ENCODE measurements at places on chromosomes 7 and 10.

GRCh38 chr10:75071756-75072155 lies 39.7 kb upstream of the SAMD8 start:
- no peak for DNase-seq

- no peak for DNase-seq
These were observed 89.8 kb upstream of the LRRC4 start for GRCh38 chr7:128120976-128121490.

DNA sequence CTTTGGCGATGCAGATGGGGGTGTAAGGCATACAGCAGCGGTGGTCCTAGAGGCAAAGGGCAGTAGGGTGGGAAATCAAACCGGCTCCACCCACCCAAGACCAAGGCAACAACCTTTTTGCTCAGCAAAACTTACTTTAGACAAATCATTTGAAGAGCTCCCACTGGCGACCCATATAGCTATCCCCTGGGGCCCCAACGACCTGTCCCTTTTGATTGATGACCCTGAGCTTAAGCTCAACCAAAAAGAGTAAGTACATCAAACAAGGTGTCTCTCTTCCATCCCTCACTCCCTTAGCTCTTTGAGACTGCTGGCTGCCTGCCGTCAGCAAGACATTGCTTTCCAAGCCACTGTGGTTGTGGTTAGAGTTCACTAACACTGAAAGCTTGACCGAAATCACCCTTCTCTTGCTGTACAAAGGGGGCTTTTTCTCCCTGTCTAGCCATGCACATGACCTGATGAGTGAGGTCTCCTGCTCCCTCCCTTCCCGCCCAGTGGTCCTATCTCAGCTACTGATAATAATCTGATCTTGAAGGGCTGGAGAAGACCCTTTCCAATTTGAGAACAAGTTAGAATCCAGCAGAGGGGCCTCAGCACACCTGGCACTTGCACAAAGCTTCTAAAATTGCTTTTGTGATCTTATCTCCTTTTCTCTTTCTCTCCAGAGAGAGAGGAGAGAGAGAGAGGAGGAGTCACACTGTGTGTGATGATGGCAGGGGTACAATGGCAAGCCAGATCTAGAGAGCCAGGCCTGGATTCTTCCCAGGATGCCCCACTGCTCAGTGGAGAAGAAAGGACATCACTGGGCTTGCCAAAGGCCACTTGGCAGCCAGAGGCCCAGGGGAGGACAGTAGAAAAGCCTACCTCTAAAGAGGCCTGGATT lies 42.2 kb downstream of the XPNPEP1 start:
- DNase-seq: no peak

DNA sequence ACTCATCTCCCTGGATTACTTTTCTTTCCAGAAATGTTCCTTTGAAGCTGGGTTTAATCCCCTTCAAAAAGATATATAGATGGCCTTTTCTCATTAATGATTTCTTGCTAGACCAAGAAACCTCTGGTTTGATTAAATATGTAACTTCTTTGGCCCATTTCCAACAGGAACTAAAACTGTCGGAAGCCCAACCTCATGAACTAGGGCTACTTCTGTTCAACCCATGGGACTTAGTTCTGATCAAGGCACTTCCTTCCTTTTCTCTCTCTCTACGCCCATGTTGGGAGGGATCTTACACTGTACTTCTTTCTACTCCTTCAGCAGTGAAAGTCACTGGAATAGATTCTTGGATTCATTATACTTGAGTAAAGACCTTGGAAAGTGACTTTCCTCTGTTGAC lies 83.6 kb downstream of the TMEM106B start:
- DNase-seq: no peak
